T-helper 17 cell (primary cell): ENCODE measurements at places on chromosomes 13 and 19.

DNA sequence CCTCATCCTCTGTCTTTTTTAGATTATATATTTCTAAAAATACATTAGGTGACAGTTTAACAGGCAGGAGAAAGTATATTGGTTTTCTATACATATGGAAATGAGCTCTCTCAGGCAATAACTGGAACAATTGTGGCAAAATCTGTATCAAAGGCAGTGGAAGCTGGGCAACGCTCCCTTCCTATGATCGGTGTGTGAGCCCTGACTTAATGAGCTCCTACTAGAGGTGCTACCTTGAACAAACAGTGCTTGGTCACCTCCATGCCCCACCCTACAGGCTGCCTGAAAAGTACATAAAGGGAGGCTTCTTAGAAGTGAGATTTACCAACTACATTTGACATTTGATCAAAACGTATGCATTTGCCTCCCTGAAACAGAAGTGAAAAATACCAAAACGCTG lies 185.3 kb downstream of the EFNB2 start:
- no peak for DNase-seq

- no peak for DNase-seq
These were observed 9.9 kb downstream of the SPACA6 start for GRCh38 chr19:51702825-51703574.

DNA sequence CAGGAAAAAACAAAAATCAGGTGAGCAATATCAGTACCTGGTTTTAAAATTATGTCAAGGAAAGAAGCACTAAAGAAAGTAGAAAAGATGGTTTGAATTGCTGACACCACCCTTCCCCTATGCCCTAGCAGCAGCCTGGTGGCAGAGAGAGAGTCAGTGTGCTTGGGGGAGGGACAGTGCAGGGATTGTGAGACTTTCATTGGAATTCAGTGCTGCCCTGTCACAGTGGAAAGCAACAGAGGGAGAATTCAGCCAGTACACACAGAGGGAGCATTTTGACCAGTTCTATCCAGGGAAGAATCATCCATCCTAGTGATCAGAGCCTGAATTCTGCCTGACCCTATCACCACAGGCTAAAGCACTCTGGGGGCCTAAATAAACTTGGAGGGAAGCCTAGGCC lies 222.4 kb upstream of the PCDH17 start:
- DNase-seq = no peak

DNA sequence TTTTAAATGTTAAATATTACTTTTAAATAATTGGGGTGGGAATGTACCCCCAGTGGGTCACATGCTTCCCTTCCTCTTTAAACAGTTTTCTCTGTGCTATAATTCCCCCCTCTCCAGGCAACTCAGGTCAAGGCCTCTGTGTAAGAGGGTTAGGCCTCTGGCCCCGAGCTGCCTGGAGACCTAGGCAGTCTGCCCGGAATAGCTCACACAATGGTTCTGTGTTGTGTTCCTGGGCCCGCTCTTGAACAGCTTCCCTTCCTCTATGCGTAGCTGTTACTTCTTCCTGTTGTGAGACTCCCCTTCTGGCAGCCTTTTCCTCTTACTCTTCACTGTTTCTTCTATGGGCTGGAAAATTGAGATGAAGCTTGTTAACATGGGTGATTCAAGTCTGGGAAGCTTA lies 14.8 kb upstream of the ZNF492 start:
- DNase-seq = no peak

DNA sequence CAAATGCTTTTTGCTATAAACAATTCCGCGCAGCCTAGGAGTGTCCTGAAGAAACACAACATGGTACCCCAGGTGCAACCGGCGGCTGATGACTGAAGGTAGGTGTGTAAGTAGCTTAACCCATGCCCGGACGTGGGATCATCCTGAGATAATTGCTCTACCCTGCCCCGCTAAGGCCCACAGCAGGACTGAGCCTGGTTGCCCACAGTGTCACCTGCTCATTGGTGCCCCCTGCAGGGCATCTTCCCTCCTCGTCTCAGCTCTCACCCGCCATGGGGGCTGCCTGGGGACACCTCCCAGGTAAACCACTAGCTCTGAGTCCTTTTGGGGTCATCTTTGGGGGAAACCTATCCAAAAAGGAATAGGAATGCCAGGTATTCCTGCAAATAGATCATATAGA lies 22.3 kb downstream of the TMEM161A start:
- DNase-seq = no peak

DNA sequence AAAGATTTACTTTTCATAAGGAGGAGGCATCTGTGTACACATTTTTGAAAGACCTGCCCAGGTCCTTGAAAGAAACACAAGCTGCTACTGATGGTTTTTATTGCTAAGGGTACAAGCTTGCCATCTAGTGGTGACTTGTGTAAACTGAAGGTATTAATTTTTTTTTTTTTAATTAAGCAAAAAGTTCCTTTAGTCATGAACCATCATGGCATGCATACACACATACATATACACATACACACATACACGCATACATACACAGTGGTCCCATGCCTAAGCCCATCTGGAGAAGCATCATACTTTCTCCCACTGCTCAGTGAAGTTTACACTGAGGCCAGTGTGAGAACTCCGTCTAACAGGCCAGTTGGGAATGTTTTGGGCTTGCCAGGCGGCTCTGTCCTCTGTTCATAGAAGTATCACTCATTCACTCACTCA lies 312.5 kb downstream of the DCLK1 start:
- DNase-seq = no peak

DNA sequence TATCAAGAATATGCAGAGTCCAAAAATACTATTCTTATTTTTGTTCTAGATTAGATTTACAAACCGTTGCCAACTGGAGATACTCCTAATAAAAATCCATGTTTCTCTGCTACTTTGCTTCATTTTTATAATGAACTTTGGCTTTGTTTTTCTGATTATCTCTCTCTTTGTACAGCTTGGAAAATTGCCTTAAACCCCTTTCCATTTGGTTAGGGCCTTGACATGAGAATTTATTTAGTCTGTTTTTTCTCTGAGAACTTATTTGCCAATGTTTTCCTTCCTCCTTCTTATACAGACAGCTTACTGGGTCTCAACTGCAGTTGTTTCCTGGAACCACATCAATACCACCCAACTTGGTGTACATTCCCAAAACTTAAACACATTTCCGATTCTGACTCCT lies 555.4 kb downstream of the SLITRK6 start:
- no peak for DNase-seq

DNA sequence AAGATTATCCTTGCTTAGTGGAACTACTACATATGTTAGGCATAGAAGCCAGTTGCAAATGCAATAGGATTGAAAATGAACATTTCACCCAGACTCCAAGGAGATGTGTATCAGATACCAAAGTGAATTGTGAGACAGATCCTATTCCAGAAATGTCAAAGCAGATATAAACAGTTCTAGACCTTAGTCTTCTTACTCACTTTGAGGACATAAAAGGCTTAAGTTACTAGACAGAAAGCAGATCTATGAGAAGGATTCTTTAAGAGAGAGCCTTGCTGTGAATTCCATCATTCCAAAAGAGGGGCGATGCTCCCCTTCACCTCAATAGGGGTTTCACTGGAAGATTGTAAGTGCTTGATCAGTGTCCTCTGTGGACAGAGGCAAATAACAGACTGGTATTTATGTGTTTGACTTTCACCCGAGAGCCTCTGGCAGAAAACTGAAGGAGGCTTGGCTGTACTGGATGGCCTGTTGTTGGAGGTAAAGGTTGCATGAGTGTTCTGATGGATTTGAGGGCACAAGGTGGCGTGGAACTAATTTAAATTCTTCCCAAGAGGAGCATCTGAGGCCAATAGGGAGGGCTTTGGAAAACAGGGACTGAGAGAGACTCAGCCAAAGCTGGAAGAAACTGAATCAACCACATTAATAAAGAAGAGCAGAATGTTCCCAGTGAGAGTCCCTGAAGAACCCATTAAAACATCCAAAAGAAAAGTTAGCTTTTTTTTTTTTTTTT lies 194.8 kb downstream of the DCLK1 start:
- no peak for DNase-seq

GRCh38 chr13:93674337-93674755 lies 447.7 kb downstream of the GPC6 start:
- no peak for DNase-seq

- DNase-seq = no peak
These were observed 6.7 kb downstream of the NANOS3 start for GRCh38 chr19:13883516-13884064.

DNA sequence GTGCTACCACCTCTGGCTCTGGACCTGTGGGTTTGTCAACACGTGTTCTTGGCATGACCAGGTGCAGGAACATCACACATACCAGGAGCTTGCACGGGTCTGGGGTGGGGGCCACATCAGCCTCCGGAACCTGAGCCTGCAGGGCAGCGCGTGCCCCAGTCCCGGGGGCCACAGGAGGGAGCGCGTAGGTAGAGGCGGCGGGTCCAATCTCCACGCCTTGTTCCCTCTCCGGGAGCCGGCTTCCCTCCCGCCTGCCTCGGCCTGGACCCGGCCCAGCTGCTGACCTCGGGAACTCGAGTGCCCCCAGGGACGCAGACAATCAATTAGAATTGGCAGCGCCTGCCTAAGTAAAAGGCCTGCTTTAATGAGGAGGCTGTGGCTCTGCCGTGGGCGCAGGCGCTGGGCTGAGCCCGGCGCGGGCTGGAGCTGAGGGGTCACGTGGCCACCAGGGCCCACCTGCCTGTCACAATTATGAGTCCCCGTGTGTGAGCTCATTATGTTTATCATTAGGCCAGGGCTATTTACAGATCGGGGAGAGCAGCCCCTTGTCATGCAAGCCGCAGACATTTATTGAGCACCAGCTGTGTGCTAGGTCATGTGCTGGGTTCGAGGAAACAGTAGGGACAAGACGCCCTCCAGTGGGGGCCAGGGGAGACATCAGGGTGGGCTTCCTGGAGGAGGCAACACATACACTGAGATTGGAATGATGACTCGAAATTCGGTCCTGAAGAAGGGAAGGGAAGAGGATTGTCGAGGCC lies 32.2 kb upstream of the TNFAIP8L1 start:
- DNase-seq = no peak

GRCh38 chr13:41099986-41100385 lies 32.6 kb downstream of the KBTBD6 start:
- no peak for DNase-seq

DNA sequence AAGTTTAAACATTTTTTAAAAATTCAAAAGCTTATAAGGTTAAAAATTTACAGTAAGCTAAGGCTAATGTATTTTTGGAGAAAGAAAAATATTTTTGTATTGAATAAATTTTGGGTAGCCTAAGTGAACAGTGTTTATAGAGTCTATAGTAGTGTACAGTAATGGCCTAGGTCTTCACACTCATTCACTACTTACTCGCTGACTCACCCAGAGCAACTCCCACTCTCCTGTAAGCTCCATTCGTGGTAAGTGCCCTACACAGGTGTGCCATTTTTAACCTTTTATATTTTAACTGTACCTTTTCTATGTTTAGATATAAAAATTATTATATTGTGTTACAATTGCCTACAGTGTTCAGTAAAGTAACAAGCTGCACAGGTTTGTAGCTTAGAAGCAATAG lies 96.6 kb upstream of the FREM2 start:
- no peak for DNase-seq

DNA sequence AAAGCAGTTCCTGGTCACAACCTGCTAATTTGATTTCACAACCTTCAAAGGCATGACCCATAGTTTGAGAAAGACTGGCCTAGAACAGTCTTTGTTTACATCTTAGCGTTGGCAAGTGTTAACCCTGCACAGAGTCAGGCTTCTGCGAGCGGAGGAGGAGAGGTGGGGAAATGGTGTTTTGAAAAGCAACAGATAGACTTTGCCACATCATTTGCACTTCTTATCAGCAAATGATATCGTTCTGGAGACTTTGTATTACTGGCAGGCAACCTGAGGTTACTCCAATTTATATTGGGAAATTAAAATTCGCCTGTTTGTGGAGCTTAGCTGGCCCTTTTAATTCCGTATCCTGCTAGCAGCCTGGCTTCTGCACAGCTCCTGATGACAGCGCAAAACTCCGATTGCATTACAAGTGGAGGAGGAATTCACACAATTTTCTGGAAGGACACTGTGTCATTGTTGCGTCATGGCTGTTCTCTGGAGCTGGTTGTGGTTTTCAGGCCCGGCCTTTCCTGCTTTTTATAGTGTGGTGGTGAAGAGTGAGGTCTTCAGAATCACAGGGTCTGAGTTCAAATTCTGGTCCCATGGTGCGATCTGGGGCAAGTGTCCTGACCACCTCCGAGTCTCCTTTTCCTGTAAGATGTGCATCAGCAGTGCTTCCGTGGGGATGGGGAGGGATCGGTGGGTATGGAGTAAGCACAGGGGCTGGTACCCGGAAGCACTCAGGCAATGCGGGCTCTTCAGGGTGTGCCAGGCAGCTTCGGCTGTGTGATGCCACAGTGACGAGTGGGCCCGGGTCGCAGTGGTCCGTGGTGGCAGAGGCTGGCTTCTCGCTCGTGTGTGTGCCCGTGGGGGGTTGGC lies 49.1 kb upstream of the EHD2 start:
- no peak for DNase-seq

GRCh38 chr19:35171730-35172129 lies 17.2 kb downstream of the FXYD5 start:
- no peak for DNase-seq

GRCh38 chr19:36266375-36266961 lies 51.6 kb downstream of the ZNF146 start:
- no peak for DNase-seq

- no peak for DNase-seq
These were observed 2048.3 kb upstream of the PCDH20 start for GRCh38 chr13:63463782-63464610.

DNA sequence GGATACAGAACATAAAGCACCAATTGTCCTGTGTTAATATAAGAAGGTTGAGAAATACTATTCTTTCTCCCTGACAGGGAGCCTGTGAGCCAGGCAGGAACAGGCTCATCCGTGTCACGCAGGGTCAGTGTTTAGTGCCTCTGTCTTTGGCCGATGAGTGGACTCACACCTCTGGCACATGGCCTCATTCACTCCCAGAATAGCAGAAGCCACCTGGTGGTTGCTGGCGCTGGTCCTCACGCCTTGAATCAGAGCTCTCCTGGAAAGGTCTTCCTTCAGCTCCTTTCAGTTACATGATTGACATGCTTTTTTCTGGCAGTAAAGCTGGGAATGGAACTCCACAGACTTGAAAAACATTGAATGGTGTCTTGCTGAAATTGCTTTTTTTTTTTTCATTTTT lies 28.1 kb upstream of the SIAH3 start:
- DNase-seq = no peak

- DNase-seq = no peak
These were observed 85.6 kb downstream of the GNG7 start for GRCh38 chr19:2616741-2617392.

GRCh38 chr19:54352546-54352945 lies 12.2 kb downstream of the LAIR1 start:
- DNase-seq = no peak

- DNase-seq = no peak
These were observed 4.2 kb downstream of the GZMM start for GRCh38 chr19:547836-548720.

DNA sequence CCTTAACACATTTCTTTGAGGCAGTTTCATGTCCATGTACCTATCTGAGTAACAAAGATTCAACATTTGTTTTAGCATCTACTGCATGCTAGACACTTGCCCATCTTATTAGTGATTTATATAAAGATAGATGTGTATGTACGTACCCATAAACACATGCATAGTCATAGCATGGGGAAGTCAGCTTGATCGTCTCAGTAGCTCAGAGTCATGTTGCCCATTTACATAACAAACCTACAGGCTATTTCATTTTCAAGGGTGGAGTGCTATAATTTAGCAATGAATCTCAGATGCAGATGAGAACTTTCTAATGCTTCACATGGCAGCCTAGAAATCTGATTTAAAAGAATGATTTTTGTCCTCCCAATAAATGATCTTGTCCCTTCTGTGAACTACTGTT lies 23.5 kb downstream of the FLT1 start:
- no peak for DNase-seq
